ENCODE measurements at places on chromosomes 11 and 22.

GRCh38 chr22:44972363-44973083 is 37.3 kb downstream of the PHF21B start:
- DNase-seq = no peak

DNA sequence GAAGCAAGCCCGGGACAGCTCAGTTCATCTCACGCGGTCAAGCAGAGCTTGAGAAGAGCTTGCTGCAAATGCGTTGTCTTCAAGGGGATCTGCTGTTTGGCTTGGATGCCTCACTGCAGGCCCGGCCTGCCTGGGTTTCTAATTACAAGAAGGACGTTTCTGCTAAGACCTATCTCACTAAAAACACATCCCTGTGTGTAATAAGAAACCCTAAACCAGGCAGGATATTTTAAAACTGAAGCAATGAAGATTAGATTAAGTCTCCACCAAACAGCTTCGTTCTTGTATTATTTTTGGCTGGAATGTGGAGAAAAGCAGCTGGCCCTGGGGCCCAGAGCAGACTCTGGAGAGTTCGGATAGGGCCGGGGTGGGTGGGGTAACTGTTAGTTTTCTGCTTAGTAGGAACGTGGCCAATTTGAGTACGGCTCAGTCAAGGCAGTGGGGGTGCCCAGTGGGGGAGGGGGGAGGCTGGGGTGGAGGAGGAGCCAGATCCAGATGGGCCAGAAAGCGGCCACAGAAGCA is 6.0 kb downstream of the PKNOX2 start:
- DNase-seq = no peak

- peak; percentile 20 for DNase-seq
Observed at GRCh38 chr11:28529540-28530410, 421.6 kb downstream of the METTL15 start.

DNA sequence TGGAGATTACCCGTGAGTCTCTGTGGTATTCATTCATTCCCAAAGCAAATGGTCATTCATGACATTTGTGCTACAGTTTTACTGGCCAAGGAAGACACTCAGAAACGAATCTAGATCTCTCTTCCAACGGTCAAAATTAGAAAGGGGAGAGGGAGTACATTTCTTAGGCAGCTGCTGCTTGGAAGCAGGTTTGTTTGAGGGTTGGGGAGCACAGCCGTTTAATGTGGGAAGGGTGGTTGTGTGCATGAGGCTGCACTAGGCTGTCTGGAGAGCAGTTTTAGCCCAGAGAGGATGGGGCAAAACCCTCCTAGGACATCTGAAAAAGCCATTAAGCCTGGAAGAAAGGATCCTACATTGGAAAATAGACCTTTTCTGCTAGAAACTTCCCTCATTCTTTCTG is 29.7 kb upstream of the TIMP3 start:
- DNase-seq = no peak

GRCh38 chr11:61887839-61888494 is 3.4 kb downstream of the FADS3 start:
- DNase-seq = peak; percentile 84

Data from RWPE1 (cell line).